ENCODE measurements at places on chromosomes 16 and 17.

DNA sequence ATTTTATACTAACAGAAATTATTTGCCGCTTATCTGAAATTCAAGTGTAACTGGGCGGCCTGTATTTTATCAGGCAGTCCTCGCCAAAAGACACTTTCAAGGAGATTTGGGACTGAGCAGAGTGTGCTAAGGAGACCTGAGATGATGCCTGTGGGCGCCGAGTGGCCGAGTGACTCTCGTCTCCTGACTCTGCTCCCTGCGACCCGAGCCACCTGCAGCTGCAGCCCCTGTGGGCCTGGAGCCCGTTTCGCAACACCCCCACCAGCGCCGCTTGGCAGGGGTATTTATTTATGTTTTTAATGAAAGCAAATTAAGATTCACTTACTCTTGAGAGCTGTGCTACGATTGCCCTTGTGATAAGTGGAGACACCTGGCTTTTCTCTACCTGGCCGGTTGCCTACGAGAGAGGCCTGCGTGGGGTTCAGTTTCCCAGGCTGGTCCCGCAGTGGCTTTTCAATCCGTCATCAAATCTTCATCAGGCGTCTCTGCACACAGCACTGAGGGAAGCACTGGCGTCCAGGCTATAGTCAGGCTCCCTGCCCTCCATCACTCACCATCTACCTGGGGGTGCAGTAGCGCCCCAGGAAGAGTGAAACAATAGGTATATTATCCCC lies 124.0 kb downstream of the SEC14L1 start:
- DNase-seq, result no peak

DNA sequence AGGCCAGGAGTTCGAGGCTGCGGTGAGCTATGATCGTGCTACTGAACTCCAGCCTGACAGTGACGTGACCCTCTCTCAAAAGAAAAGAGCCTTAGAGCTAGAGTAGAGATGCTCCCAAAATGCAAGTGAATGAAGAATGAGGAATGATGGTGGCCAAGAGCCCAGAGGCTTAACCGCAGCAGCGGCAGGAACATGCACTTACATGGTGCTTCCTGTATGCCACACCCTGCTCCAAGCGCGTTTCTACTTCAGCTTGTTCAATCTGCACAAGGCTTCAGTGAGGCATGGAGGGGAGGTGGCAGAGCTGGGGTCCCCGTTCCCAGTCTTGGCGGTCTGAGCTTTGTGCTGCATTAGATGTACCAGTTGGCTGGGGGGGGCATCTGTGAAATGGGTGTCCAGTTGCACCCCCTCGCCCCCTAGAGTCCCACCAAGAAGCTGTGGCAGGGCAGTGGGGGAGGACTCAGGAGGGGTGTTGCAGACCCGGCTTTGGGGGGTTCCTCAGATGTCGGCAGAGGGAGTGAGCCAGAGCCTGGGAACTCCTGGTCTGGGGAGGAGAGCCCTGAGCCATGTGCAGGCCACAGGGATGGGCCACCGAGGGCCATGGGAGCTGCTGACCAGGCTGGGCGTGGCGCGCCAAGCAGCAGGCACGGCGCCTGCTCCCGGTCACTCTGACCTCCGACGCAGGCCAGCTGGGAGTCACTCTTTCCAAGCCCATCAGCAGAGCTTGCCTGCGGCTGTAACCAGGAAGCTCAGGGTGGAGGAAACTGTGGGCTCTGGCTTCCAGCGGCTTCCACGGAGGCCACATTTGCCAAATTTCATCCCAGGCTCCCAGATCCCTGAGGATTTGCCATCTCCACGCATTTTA lies 260.1 kb downstream of the PARN start:
- DNase-seq, result no peak

DNA sequence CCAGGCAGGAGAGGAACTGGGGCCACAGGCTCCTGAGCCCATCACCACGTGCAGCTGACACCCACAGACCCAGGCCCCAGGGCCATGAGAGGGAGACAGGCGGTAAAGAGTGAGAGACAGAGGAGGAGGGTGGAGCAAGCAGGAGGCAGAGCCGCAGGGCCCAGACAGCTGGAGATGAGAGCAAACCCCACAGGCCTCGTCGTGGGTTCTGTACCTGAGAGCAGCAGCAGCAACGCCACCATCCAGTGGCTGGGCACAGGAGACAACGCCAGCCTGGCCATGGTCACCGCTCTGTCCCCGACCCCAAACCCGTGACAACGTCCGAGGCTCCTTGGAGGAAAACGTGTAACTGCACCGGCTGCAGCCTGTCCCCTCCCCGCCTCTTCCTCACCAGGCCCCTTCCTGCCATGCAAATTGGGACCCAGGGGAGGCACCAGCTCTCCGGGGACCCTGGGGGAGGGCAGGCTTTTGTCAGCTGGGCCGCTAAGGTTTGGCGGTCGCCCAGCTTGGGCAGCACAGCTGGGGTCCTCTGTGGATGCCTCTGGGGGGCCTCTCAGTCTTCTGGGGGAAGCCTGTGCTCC lies at the start of gene CD79B:
TSS of gene CD79B (minus strand) at position 351 of the 581 bp plus-strand sequence. CDS start at position 281, 70 bp downstream.
- peak; percentile 40 for DNase-seq

DNA sequence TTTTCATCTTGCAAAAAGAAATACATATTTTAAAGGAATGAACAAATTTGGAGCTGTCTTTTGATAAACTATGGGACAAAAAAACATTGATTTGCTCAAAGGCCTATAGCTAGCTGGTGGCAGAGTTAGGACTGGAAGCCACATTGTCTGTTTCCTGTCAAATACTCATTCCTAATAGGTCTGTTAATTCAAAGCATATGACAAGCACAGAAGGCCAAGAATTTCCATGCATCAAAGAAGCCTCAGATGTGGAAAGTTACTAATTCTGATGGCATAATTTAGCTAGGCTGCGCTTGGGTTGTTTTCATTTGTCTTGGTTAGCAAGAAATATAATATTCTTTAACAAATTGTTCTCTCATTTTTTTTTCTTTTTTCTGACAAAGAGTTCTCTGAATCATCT lies 98.0 kb downstream of the CDK5R1 start:
- no peak for DNase-seq

GRCh38 chr16:9499941-9500593 lies 408.6 kb downstream of the HAPSTR1 start:
- DNase-seq, result no peak

- no peak for DNase-seq
These were observed 36.2 kb downstream of the ZNF750 start for GRCh38 chr17:82803606-82804005.

DNA sequence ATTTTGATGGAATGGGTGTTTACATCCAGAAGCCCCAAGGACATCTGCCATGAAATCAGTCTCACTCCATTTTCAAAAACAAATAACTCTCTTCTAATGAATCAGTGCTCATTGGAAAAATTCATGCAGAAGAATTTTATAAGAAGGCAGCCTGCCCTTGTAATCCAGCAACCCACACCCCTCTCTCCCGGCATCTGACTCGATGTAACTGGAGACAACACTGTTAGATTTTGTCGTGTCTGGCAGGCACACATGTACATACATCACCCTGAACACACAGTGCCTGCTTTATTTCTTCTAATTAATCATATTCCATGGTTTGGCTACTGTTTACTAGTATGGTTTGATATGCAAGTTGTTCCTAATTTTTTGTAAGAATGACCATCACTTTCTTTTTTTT lies 11.9 kb upstream of the PLD6 start:
- DNase-seq, result no peak

DNA sequence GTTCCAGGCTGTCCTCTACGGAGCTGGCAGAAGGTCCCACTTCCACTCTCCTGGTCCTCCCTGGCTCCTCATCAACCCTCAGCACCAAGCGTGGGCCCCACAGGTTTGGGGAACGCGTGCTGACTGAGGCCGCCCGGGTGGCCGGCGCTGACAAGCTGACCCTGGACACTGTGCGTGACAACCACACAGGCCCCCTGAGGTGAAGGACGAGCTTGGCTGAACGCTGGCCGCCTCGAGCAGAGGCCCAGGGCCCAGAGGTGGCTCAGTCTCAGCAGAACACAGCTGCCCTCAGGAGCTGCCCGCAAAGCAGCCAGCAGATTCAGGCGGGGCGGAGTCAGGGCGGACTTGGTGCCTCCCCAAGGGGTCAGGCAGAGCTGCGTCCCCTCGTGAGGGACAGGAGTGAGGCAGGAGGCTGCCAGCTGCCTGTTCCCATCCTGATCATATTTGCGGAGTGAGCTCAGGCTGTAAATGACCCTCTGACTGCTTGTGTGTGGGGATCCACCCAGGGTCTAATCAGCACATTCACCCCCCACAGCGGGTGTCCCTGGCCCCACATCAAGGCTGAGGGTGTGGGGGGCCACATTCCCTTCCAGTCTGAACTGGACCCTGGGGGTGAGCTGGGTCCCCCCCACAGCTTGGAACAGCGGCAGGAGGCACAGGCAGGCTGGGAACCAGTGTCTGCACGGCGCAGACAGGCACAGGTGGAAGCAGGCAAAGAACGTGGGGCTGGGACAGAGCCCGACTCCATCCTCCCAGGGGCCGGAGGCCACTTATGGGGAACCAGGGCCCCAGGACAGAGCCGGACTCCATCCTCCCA lies 105.1 kb upstream of the METRNL start:
- DNase-seq, result no peak

GRCh38 chr17:65553646-65554552 lies 7.5 kb downstream of the AXIN2 start:
- DNase-seq, result no peak

DNA sequence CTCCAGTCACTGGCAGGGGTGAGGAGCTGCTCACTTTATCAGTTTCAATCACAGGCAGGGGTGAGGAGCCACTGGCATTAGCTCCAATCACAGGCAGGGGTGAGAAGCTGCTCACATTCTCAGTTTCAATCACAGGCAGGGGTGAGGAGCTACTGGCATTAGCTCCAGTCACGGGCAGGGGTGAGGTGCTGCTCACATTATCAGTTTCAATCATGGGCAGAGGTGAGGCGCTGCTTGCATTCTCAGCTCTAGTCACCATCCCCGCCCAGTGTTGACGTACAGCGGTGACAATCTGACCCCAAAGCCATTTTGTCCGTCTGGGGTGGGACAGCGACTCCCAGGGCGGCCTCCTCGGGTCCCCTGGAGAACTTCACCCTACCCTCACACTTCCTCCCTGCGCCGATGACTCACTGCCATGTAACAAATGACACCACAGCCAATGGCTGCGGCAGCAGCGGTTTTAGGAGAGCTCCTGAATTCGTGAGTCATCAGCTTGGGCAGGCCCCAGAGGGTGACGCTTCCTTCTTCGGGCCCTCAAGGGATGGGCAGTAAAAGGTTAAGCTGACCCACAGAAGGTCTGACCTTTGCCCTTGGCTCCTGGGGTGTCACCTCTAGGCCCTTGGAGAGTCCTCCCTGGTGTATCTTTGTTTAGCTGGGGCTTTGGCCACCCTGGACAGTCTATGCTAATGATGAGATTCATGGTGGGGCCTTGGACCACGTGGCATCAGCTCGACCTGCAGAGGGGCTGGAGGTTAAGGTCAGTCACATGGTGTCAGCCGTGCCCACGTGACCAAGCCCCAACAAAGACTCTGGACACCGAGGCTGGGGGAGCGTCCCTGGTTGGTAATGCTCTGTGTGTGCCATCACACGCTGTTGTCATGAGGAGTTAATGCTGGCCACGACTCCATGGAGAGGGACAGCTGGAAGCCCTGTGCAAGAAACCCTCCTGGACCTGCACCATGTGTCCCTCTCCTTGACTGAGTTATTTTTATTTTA lies 171.7 kb downstream of the C16orf95 start:
- DNase-seq, result peak; percentile 2

DNA sequence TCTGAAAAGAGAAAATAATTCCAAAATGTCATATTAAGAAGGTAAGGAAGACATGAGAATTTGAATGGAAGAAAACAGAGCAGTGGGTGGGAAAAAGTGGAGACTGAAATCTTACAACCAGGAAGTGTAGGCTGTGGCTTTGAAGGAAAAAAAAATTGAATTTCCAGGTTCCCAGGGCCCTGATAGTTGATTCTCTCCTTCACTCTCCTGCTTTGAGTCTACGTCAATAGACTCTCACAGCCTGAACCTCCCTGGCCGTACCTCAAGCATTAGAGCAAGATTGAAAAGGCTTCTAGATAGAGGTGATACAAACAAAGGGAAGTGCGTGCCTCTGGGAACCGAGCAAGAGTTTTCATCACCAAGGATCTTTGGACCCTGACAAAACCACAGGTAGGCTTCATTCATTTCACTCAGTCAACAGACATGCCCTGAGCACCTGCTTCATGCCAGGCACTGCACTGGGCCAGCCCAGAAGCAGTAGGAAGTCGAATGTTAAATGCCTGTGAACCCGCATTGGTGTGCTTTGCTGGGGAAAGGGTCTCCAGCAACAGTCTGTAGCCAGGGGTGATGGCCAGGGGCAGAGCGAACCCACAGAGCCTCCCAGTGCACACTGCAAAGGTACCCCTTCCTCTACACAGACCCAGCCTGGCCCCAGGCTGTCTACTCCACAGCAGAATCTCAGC lies 163.9 kb downstream of the SLC39A11 start:
- DNase-seq, result no peak

GRCh38 chr17:5695480-5695879 lies 111.2 kb upstream of the NLRP1 start:
- no peak for DNase-seq

DNA sequence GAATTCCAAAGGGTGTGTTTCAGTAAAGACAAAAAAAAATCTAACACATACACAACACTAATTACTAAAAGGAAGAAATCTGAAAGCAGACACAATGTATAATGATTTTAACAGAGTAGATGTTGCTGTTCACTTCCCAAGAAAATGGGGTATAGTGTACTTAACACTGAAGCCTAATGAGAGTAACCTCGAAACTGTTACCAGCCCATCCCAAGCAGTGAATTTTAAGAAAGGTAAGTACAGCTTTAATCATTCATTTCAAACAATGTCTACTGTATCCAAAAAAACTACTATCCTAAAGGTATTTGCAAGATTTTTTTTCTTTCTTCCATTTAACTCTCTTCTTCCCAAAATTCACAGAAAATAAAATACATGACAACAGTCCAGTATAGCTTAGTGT lies 8.3 kb downstream of the GRB2 start:
- DNase-seq, result no peak

- no peak for DNase-seq
These were observed 70.3 kb upstream of the MMP2 start for GRCh38 chr16:55408661-55409060.

DNA sequence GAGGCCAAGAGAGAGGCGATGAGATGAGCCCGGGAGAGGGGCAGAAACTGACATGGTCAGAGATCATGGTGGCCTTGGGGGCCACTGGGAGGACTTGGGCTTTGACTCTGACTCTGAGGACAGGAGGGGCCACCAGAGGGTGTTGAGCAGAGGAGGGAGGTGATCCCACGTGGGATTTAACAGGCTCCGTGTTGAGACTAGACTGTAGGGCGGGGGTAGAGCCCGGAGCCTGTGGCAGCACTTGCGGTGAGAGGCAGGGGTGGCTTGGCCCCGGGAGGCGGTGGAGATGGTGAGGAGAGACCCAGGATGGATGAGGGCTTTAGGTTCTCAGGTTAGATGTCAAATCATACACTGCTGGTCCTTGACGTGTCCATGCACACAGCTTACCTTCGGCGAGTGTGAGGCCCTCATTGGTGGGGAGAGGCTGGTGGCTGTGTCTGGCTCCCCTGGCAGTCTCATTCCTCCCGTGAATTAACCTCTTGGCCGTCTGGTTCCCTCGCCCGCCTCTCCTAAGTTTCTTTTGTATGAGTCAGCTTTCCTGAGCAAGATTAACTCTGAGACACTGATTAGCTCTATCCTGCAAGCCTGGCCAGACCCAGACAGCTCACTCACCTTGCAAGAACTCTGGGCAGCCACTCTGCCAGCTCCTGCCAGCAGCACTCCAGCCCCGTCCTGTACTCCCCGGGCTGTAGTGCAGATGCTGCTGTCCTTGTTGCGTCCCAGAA lies 39.7 kb downstream of the VPS35L start:
- no peak for DNase-seq
